ENCODE measurements at places on chromosomes 11 and 22.

- no peak for DNase-seq
Observed at GRCh38 chr22:37401401-37402183, 25.7 kb downstream of the ELFN2 start.

GRCh38 chr22:20536590-20537324, 29.3 kb downstream of the MED15 start:
- DNase-seq = no peak

GRCh38 chr11:75982309-75982708, 167.3 kb downstream of the UVRAG start:
- DNase-seq = no peak

DNA sequence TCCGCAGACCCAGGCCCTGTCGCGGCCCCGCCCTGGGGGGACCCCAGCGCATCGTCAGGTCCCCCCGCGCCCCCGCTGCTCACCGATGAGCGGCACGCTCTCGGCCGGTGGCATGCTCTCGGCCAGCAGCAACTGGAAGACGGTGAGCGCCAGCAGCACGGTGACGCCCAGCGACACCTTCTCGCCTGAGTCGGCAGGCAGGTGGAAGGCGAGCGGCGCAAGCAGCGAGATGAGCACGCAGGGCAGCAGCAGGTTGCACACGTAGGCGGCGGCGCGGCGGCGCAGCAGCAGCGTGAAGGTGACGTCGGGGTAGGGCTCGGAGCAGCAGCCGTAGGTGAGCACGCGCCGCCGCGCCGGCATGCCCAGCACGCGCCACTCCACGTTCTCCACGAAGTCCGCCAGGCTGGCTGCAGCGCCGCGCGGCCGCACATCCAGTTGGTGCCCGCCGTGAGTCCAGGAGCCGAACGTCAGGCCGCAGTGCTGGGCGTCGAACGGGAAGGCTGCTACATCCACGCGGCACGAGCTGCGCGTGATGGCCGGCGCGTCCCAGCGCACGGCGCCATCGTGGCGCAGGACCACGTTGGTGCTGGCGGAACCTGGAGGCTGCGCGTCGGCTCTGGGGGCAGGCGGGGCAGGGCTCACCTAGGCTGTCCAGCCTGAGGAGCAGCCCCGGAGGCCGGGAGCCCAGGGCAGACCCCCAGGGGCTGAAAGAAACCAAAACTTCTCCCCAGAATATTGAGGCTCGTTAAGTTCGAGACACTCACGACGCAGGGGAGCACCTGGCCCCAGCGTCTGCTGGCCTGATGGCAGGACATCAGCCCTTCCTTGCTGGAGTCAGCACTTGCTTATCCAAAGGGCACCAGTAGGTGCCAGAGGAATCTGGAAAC, 3.8 kb downstream of the CHRNA10 start:
- no peak for DNase-seq

GRCh38 chr22:47291565-47292495, 529.4 kb downstream of the TBC1D22A start:
- no peak for DNase-seq

GRCh38 chr11:4636962-4637661, at the start of gene OR51D1:
Gene OR51D1 (plus strand): TSS chr11:4637477. CDS start chr11:4639791, 2,314 bp downstream.
- DNase-seq = peak; percentile 24

- DNase-seq = no peak
Observed at GRCh38 chr11:121476379-121477032, 23.7 kb upstream of the SORL1-AS1 start.

- DNase-seq = no peak
Observed at GRCh38 chr22:17115945-17116565, 5.1 kb downstream of the TMEM121B start.

- DNase-seq = no peak
Observed at GRCh38 chr11:132838627-132839026, 693.7 kb downstream of the OPCML start.

DNA sequence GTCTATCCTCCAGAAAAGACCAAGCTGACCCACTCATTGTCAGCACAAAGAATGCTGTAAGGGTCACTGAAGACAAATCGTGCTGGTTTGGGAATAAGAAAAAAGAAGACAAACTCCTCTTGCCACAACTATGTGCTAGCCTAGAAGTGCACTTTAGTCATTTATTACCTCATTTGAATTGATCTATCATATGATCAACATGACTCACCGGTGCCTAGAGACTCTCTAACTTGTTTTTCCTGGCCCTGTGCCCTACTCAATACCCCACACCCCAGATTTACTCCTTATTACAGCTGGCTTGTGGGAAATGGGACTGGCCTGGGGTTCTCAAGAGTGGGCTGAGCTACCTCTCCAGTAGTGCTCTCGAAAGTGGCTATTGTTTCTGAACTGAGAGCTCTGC, 35.9 kb upstream of the HORMAD2 start:
- DNase-seq = no peak

GRCh38 chr11:2940147-2940920, 11.1 kb upstream of the PHLDA2 start:
- no peak for DNase-seq

GRCh38 chr22:23580576-23581259, 628 bp upstream of the IGLL1 start:
- no peak for DNase-seq

DNA sequence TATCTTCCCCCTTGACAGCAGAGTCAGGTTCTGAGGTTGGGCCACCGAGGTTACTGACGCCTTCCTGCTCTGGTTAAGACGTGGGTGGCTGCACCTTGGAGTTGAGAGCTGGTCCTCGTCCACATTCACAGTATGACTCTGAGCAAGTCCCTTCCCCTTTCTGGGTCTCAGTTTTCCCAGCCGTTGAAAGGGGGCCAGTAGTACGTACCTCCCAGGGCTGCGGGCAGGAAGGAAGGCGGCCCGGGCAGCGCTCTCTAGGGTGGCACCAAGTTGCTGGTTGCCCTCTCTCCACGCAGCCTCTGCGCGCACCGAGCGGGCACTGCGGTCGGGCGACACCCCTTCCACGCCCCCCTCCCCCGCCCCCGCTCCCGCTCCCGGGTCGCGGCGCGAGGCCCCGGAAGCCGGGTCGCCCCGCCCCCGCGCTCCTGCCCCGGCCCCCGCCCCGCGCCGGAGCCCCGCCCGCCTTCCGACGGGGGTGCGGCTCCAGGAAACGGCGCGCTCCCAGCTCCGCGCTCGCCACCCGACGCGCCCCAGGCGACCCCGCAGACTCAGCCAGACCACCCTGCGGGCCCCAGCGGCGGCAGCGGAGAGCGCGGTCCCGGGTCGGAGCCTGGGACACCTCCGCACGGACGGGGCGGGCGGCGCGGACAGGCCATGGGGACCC, at the start of gene EHBP1L1:
TSS of gene EHBP1L1 (plus strand) at position 486 of the 664 bp plus-strand sequence. CDS start 250 bp downstream, outside the sequence.
- no peak for DNase-seq

- DNase-seq = no peak
Observed at GRCh38 chr11:43632181-43632580, 48.4 kb upstream of the HSD17B12 start.
